Astrocyte (in vitro differentiated cells and primary cell): ENCODE measurements at places on chromosomes 1 and 21. TPM values are rescaled to one million over a fixed set of nuclear protein-coding genes. Genes with fewer than 3 reads are reported as not detected.
A peak's percentile ranks its signal among the peaks of the same experiment; 100 is the strongest.

DNA sequence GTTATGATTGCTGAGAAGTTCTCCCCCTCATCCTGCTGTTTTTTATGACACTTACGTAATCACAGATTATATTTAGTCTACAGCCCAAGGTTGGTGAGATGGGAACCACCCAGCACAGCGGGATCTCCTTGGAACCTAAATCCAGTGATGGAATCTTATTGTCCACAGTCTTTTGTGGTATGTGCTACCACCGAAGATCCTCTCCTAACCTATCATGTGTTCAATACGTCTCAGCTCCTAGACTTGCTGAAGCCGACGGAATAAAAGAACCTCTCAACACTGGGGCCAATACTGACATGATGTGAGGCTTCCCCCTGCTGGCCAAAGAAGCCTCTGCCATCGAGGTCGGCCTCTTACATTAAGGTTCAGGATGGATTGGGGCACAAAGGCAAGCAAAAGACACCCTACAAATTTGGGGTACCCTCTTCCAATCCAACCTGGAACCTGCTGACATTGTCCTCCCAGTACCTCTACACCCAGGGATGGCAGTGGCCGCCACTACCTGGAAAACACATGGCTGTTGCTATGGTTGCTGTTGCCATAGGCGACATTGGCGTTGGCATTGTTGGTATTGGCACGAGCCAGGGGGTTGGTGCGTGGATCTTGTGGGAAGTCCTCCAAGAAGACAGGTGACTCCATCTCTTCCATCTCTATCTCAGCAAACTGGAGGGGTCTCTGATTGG, 19.4 kb upstream of the KIF21B start:
- peaks cover 5% of the 10 kb centered on the region for H3K27me3 ChIP-seq
- H3K4me3 ChIP-seq: no peak overlapping the region
- DNase-seq: peak; percentile 41
- H3K27ac ChIP-seq: no peak overlapping the region
- no peaks in the 10 kb centered on the region for H3K4me1 ChIP-seq
- no peaks in the 10 kb centered on the region for H3K36me3 ChIP-seq

GRCh38 chr21:16007943-16008342, 278.2 kb downstream of the USP25 start:
- H3K4me1 ChIP-seq: no peaks in the 10 kb centered on the region
- no peaks in the 10 kb centered on the region for H3K36me3 ChIP-seq
- DNase-seq: no peak
- H3K27me3 ChIP-seq: no peaks in the 10 kb centered on the region

GRCh38 chr21:42027085-42027821, 17.1 kb upstream of the ZBTB21 start:
- DNase-seq: no peak
- H3K27ac ChIP-seq: no peak overlapping the region
- H3K4me3 ChIP-seq: no peak overlapping the region
- peaks cover 8% of the 10 kb centered on the region for H3K4me1 ChIP-seq
- H3K36me3 ChIP-seq: no peaks in the 10 kb centered on the region
- peaks cover 6% of the 10 kb centered on the region for H3K27me3 ChIP-seq

- H3K36me3 ChIP-seq: no peaks in the 10 kb centered on the region
- H3K4me3 ChIP-seq: no peak overlapping the region
- no peak overlapping the region for H3K27ac ChIP-seq
- H3K27me3 ChIP-seq: peaks cover 7% of the 10 kb centered on the region
Measured at GRCh38 chr1:206029484-206029883, 5.8 kb upstream of the CTSE start.

- peaks cover 19% of the 10 kb centered on the region for H3K4me1 ChIP-seq
- H3K4me3 ChIP-seq: peak overlapping the region; percentile 98
- peaks cover 5% of the 10 kb centered on the region for H3K36me3 ChIP-seq
- peak; percentile 80 for DNase-seq
Measured at GRCh38 chr1:36224537-36225282, 467 bp downstream of the THRAP3 start.

HES4 gene
- 149 and 169 TPM in 2 replicates for total RNA-seq

NFIA gene
- total RNA-seq: 4.6 and 7.2 TPM in 2 replicates

NCDN gene
- 40.3 and 42.1 TPM in 2 replicates for total RNA-seq
